ENCODE measurements at places on chromosomes 5 and 9. TPM values are rescaled to one million over a fixed set of nuclear protein-coding genes. Genes with fewer than 3 reads are reported as not detected.
A peak's percentile ranks its signal among the peaks of the same experiment; 100 is the strongest.

DNA sequence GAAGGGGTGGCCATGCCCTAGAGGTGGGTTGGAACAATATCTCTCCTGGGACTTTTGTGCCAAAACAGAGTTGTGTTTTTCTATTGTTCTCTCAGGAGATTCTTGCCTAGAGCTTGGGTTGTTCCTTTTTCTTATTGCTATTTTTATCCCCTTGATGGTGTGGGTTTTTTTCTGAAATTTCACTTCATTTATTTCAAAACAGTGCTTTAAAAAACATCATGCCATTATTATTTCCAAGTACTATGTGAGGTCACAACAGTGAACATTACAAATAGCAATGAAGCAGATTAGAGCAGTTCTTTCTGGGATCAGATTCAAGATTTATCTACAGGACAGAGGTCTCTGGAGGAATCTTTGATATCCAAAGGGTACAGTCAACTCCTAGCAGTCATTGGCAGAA, 76.6 kb downstream of the ACTBL2 start:
- H3K27ac ChIP-seq = no peak overlapping the region
- no peaks in the 10 kb centered on the region for H3K27me3 ChIP-seq
- H3K36me3 ChIP-seq = no peaks in the 10 kb centered on the region
- no peak for DNase-seq
- H3K4me1 ChIP-seq = no peaks in the 10 kb centered on the region

The DNM1 gene
- 0.24 TPM for polyA plus RNA-seq

- no peaks in the 10 kb centered on the region for H3K4me1 ChIP-seq
- H3K36me3 ChIP-seq = no peaks in the 10 kb centered on the region
- H3K4me3 ChIP-seq = no peak overlapping the region
- no peak overlapping the region for H3K27ac ChIP-seq
- no peak for DNase-seq
These were observed 125.1 kb upstream of the KLF9 start for GRCh38 chr9:70539526-70539925.

DNA sequence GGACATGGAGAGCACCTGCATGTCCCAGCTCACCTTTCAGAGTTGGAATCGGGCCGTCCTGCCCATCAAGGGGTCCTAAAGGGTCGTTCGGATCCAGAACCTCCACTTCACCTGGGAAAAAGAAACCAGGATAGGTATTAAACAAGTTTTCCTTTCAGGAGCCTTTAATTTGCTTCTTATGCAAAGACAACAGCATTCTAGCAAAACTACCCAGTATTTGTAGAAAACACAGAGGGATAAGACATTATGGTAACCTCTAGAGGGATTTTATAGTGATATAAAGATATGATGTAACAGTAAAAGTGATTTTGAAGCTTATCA, 174.4 kb downstream of the ROR2 start:
- DNase-seq = no peak
- no peak overlapping the region for H3K4me3 ChIP-seq
- H3K4me1 ChIP-seq = no peaks in the 10 kb centered on the region
- H3K27ac ChIP-seq = no peak overlapping the region
- H3K27me3 ChIP-seq = peaks cover 4% of the 10 kb centered on the region

DNA sequence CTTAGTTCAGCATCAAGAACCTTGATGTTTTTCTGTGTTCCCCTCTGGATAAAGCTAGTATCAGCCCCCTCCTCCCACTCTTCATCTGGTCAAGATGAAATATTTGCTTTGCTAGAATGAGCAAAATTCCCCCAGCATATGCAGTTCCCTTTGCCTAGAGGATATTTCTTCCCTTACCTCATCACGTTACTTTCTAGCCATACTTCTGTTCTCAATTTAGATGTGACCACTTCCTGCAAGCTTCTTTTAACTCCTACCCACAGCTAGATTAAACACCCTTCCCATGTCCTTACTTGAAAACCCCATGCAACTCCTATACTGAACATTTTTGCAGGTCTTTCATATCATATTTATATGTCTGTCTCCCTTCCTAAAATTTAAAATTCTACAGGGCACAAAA, 178.9 kb upstream of the TUSC1 start:
- H3K36me3 ChIP-seq = no peaks in the 10 kb centered on the region
- no peaks in the 10 kb centered on the region for H3K4me1 ChIP-seq
- H3K27me3 ChIP-seq = no peaks in the 10 kb centered on the region
- H3K4me3 ChIP-seq = no peak overlapping the region
- no peak for DNase-seq

- H3K4me1 ChIP-seq = no peaks in the 10 kb centered on the region
- H3K27ac ChIP-seq = no peak overlapping the region
- no peaks in the 10 kb centered on the region for H3K27me3 ChIP-seq
- no peaks in the 10 kb centered on the region for H3K36me3 ChIP-seq
These were observed 594.1 kb upstream of the BRINP1 start for GRCh38 chr9:119963258-119963797.

- H3K4me3 ChIP-seq = no peak overlapping the region
- no peaks in the 10 kb centered on the region for H3K36me3 ChIP-seq
- H3K27me3 ChIP-seq = no peaks in the 10 kb centered on the region
- no peak overlapping the region for H3K27ac ChIP-seq
- H3K4me1 ChIP-seq = no peaks in the 10 kb centered on the region
- no peak for DNase-seq
These were observed 47.3 kb downstream of the TRIO start for GRCh38 chr5:14190194-14191164.

- H3K4me3 ChIP-seq = no peak overlapping the region
- H3K4me1 ChIP-seq = no peaks in the 10 kb centered on the region
- no peaks in the 10 kb centered on the region for H3K36me3 ChIP-seq
- no peaks in the 10 kb centered on the region for H3K27me3 ChIP-seq
These were observed 272.1 kb downstream of the RASEF start for GRCh38 chr9:82790875-82791274.

The SPATA31E1 gene
- polyA plus RNA-seq = not detected

DNA sequence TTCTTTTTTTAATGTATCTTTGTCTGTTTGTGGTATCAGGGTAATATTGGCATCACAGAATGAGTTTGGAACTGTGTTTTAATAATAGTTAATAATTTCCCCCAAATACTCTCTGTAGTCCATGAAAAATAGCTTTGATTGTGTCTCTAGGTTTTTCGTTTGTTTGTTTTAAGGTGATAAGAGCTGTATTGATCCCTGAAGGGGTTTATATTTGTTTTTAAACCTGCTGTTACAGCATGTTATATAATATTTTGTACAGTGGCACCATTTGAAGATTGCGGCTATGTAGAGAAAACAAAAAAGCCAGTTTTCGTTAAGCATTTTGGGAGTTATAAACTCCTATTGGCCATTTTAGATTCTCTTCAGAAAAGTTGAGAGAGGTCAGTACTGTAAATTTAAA, 15.7 kb downstream of the PAM start:
- no peak for DNase-seq
- no peak overlapping the region for H3K27ac ChIP-seq
- no peaks in the 10 kb centered on the region for H3K36me3 ChIP-seq
- H3K27me3 ChIP-seq = no peaks in the 10 kb centered on the region
- H3K4me3 ChIP-seq = no peak overlapping the region
- no peaks in the 10 kb centered on the region for H3K4me1 ChIP-seq

The SLC22A4 gene
- not detected for polyA plus RNA-seq

- H3K4me3 ChIP-seq = no peak overlapping the region
- peak; percentile 28 for DNase-seq
- no peaks in the 10 kb centered on the region for H3K27me3 ChIP-seq
- H3K36me3 ChIP-seq = peaks cover 60% of the 10 kb centered on the region
- H3K27ac ChIP-seq = no peak overlapping the region
These were observed 64.4 kb downstream of the MCCC2 start for GRCh38 chr5:71651579-71651978.

- H3K4me3 ChIP-seq = no peak overlapping the region
- H3K4me1 ChIP-seq = peaks cover 12% of the 10 kb centered on the region
- no peaks in the 10 kb centered on the region for H3K36me3 ChIP-seq
- H3K27ac ChIP-seq = no peak overlapping the region
These were observed 58.6 kb upstream of the IL6ST start for GRCh38 chr5:56053363-56053762.

DNA sequence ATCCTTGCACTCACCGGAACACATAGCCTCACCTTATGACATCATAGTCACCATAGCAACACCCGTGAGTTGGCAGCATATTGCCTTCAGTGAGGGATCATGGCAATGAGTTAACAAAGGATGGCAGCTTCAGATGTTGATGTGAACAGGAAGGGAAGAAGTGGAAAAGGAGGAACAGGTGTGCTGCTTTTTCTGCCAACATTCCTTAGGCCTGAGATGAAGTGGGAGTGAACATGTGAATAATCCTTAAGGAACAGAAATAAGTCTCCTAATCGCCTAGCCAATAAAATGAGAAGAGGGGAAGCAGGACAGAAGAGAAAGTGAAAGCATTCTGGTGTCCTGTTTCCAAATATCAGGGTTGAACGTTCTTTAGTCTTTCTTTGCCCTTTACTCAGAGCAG, 360.0 kb downstream of the BRINP1 start:
- H3K27me3 ChIP-seq = no peaks in the 10 kb centered on the region
- DNase-seq = no peak
- H3K4me3 ChIP-seq = no peak overlapping the region
- no peaks in the 10 kb centered on the region for H3K4me1 ChIP-seq

DNA sequence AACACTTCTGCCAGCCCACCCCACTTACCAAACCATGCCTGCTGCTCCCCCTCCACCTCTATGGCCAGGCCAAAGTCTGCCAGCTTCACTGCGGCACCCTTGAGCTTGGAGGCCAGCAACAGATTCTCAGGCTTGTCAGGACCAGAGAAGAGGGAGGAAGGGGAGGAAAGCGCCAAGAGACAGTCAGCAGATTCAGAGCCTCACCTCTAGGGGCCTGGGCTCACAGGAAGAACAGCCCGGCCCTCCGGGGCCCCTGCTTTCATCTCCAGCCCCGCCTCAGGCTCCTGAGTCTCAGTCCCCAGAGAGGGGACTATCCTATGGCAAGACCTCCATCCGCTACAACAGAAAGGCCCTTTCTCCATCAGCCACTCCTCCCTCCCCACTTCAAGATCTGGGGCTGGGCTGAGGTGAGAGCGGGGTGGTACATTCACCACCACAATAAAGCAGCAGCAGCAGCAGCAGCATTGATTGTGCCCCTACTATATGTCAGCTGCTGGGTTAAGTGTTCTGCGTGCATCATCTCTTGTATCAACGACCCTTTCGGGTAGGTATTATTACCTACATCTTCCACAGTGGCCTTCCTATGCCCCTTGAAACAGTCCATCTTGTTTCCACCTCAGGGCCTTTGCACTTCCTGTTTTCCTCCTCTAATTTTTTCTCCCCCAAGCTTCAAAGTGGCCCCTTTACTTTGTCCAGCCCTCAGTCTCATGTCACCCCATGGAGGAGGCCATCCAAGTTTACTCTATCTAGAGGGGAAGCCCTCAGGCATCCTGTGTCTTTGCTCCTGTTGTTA, 36.0 kb downstream of the CAMK2A start:
- no peaks in the 10 kb centered on the region for H3K27me3 ChIP-seq
- no peaks in the 10 kb centered on the region for H3K36me3 ChIP-seq
- H3K27ac ChIP-seq = no peak overlapping the region
- no peak for DNase-seq
- H3K4me1 ChIP-seq = no peaks in the 10 kb centered on the region

The TGFBI gene
- 0.07 TPM for polyA plus RNA-seq

DNA sequence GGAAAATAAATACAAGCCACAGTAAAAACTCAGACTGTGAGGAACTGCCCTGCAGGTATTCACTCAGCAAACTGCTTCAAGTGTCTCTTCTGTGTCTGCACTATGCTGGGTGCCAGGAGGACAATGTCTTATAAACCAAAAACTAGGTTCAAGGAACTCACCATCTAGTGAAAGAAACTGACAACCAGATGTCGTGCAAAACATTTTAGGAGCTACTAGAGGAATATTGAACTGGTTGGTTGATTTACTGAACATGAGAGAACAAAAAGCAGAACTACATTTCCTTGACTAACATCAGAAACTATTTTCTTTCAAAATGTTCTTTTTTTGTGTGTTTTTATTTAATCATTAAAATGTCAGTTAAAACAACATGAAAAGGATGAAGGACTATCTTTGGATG, 35.2 kb downstream of the ZNF366 start:
- H3K4me1 ChIP-seq = no peaks in the 10 kb centered on the region
- DNase-seq = no peak
- H3K4me3 ChIP-seq = no peak overlapping the region
- H3K27me3 ChIP-seq = no peaks in the 10 kb centered on the region

DNA sequence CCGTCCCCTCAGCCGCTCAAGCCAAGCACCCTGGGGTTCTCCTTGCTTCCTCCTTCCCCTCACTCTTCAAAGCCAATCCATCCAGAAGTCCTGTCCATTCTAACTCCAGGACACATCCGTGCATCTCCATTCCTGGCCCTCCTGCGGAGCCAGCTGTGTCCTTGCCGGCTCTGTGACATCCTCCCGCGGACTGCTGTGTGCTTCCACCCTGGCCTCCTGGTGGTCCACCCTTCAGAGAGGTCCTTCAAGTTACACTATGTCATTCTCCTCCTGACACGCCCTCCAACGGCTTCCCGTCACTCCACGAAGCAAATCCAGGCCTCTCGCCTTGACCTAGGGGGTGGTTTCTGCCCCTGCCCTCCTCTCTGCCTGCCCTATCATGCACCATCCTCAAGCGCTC, 13.0 kb upstream of the SCGB3A1 start:
- no peak for DNase-seq
- no peaks in the 10 kb centered on the region for H3K27me3 ChIP-seq
- no peak overlapping the region for H3K27ac ChIP-seq
- H3K4me3 ChIP-seq = no peak overlapping the region
- H3K4me1 ChIP-seq = no peaks in the 10 kb centered on the region

DNA sequence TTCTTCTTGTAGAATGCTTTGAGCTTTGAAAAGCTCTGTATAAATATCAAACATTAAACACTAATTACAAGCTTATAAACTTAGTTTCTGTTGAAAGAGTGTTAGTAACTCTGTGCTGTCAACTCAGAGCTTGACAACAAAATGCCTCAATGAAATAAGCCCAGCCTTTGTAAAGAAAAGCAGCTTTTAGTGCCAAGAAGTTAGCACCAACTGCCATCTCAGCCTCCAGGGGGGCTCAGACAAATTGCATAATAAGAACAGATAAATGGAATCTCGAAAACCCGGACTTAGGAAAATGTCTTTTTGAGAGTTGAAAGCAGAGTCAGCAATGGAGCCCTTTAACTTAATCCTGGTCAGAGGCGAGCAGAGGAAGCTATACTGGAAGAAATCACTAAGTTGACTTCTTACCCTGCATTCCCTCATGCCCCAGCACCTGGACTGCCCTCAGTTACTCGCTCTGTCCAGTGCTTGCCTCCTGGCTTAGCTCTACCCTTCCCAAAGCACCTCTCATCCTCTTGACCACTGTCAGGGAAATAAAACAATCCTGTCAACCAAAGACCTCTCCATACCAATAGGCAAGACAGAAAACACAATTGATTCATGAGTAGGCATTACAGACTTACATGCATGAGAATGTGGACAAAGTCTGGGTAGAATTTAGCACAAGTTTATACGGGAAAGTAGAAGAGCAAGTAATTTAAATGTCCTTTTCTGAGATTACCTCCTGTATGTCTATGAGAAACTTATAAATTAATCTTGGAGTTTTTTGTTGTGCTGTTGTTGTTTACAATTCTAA, 352.7 kb downstream of the ZNF608 start:
- no peak for DNase-seq
- no peak overlapping the region for H3K27ac ChIP-seq
- no peaks in the 10 kb centered on the region for H3K27me3 ChIP-seq
- no peaks in the 10 kb centered on the region for H3K4me1 ChIP-seq
- H3K4me3 ChIP-seq = no peak overlapping the region
